ENCODE measurements at places on chromosomes 7 and 10.

- no peak for DNase-seq
Measured at GRCh38 chr10:34739915-34740314, 75.2 kb downstream of the PARD3 start.

DNA sequence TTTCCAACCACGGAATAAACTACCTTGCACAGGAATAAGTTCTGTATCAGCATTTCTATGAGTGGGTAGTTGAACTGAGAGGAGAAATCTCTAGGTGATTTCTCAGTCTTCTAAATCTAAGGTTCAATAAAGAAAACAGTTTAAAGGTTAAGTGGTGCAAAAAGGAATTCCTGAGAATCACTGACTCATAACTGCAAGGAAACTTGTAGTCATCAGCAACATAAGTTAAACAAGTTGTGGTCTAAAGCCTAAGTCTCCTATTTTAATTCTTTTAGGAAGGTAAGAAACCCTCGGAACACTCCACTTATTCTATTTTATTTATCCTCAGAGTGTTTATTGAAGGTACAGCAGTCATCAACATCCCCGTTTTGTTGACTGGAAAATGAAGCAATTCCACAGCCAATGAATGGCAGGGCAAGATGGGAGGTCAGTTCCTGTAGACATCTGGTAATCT, 92.4 kb upstream of the PIK3CG start:
- DNase-seq, result no peak

DNA sequence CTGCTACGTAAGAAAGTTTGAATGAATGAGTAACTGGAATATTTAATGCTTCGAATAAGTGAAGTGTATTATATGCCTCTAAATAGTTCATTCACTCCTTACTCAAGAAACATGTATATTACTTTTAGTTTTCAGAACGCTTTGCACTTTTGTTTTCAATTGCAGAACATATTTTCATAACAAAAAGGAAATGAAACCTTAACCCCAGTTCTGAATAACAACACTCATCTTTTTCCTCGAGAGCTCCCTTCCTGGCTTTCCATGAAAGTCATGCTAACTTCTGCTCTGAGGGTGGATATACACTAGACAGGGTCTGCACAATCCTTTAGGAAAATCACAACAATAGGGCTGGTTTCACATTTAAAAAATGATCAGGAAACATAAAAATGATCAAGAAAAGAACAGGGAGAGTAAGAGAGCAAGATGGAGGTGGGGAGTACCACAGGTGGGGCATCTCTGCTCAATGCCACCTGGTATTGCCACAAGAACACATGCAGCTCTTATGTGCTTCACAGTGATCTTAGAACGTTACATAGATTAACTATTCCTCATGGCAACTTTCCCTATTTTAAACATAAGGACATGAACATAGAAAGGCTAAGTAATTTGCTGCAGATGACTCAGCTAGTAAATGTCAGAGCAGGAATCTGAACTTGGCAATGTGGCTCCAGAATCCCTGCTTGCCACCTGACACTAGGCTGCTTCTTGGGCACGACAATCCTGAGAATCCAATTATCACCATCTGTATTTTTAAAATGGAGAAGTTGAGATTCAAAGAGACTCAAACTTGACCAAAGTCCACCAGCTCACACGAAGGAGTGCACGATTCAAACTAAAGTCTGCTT, 219.5 kb upstream of the AOAH start:
- no peak for DNase-seq

- no peak for DNase-seq
Measured at GRCh38 chr10:112533916-112534315, 86.9 kb downstream of the VTI1A start.

- no peak for DNase-seq
Measured at GRCh38 chr10:76119515-76119914, 688.1 kb downstream of the LRMDA start.

GRCh38 chr7:80781561-80781979, 137.3 kb downstream of the SEMA3C start:
- no peak for DNase-seq

DNA sequence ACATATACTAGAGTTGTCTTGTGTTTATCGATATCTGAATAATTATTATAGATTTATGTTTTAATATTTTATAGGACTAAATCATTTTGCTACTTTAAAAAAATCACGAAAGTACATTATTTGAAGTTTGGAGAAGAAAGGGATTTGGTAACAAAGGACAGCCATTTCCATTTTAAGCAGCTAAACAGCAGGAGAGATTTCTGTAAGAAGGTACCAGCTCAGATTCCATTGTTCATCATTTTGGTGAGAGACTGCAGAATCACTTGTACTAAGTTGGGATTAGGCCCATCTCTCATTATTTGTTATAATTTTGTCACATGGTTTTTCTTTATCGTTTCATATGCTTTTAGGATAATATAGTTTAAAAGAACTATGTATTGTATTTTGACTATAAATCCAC, 46.7 kb downstream of the PALS2 start:
- no peak for DNase-seq

DNA sequence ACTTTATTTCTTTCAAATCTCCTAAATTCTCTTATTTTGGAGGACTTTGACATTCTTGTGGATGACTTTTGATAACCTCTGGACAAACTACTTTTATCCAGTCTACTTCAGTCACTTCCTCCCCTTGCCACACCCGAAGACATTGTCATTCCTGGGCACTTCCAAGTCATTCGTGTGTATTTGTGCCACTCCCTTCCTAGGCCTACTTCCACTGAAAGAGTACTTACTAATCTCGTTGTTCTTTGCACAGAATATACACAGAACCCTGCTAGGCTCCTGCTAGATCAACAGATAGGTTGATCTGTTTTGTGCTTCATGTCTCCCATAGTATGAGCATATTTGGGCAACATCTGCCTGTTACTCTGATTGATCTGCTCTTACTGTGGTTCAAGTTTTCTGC, 355.4 kb downstream of the HGF start:
- DNase-seq, result no peak

DNA sequence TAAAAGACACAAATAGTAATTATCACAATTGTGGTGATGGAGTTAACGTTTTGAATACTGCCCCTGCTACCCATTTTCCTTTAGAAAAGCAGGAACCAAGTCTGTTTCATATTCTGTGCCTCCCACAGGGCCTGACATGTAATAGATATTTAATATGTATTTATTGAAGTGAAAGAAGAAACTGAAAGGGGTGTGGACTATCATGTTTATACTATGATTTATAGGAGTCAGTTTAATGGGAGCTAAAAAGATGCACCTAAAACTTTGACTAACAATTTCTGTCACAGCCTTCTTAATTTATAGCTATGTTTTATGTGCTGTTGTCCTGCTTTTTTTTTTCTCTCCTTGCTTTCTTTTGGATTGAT, 24.1 kb upstream of the BHLHA15 start:
- DNase-seq, result no peak

DNA sequence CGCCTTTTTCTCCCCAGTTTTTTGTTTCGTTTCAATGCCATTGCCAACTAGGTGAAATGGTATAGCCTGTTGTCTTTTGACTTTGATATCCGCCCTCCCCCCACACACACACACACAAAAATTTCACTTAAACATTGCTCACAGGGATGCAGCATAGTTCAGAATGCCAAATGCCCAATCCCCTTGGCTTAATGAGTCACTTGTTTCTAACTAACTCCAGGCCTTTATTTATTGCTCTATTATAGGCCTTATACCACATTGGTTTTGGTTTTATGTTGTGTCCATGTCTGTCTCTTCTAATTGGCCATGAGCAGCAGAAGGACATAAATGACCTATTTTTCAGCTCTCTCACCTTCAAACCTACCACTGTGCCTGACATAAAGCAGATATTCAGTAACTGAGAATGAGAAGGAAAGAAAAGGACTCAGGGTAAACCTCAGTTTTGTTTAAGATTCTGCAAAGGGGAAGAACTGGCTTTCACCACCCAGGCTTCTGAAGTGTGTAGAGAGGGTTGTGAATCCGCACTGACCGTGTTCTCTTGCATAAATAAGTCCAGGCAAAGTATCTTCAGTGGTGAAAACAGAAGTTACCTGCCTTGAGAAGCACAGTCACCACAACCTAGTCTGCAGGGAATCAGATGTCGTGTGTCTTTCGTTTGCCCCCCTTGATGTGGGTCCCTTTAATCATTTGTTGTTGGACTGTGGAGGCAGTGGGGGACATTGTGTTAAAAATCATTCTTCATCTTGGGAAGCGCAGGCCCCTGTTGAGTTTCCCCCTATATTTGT, 139.8 kb downstream of the CELF2 start:
- no peak for DNase-seq

GRCh38 chr10:122577311-122577885, 16.8 kb downstream of the DMBT1 start:
- DNase-seq, result no peak

DNA sequence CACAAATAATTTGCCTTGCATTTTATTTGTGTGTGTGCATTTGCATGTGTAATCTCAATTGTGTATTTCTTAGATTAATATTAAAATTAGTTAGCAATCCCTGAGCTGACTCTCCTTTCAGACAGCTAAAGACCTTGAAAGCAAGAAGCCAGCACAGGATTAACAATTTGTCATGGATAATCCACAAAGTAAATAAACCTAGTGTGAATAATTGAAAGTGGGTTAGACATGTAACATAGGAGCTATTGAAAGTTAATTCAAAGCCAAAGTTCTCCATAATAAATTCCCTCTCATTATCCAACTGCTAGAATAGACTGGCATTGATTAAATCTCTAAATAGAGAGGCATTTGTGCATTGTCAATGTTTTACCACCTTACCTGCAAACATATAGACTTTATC, 326.1 kb downstream of the PLXDC2 start:
- DNase-seq, result no peak

- DNase-seq, result peak; percentile 82
Measured at GRCh38 chr7:151432658-151433521, 7.1 kb downstream of the CRYGN start.

- peak; percentile 84 for DNase-seq
Measured at GRCh38 chr7:44884621-44885393, 523 bp downstream of the PURB start.

DNA sequence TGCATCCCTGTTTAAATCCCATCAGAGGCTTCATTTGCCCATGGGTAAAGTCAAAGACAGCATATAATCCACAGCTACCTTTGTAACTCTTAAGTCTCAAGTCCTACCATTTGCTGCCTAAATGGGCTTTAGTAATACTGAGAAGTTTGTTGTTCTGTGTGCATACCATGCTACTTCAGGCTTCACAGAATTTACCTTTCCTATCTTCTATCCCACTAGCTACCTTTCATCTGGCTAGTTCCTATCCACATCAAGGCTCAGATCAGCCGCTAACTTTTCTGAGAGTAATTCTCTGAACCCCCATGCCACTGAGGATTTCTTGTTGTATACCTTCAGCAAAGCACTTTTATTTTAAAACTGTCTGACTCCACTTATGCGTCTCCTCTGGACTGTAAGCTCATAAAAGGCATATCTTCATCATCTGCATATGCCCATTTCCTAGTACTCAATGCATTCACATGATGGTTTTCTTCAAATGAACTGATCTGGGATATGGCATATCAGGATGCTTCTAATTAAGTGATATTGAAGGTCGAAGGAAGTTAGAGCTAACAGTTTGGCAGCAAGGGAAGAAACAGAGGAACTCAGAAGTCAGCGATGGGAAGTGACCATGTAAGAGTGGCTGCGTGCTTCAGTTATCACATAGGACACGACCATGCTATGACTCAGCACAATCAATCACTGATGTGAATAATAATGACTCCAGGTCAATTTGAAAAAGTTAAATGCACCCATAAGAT, 283.9 kb upstream of the DKK1 start:
- DNase-seq, result no peak

DNA sequence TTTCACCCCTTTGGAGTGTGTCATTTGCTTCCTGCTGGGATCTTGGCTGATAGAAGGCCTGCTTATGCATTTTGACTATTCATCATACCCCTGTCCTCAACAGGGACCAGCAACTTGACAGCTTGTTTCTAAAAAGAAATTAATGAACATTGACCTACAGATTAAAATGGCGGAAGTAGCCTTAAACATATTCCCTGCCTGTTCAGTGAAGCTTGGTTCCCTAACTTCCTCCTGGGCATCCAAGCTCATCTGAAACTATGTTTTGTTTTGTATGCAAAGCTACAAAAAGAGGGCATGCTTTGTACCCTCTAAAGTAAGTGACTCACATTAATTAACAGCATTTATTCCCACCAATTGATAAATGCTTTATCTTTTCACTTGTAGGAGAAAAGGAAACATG, 26.8 kb upstream of the CDK14 start:
- no peak for DNase-seq

GRCh38 chr10:33483124-33483815, 148.8 kb upstream of the NRP1 start:
- no peak for DNase-seq

DNA sequence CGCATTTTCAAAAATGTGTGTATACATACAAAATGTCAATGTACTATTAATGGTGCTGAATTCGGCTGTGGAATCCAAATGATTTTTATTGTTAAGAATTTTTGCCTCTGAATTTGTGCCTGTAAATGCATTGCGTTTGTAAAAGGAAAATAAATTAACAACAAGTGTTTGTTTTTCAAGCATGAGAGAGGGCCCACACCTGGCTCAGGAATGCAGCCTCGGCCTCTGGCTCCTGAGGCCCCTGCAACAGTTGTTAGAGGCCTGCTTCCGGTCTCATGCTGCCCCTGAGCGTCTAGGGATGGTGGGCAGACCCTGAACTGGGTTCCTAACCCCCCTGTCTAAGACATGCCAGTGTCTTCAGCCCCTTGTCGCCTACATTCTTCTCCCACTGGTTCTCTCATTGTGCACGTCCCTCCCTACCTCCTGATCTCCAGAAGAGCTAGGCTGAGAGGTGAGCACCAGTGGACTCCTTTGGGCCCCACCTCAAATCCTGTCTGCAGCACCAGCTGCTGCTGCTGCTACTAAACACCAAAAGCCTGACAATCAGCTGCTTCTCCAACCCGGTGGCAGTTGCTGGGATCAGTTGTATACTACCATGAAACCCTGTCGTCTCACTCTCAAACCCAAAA, 1.9 kb upstream of the BTBD16 start:
- no peak for DNase-seq

DNA sequence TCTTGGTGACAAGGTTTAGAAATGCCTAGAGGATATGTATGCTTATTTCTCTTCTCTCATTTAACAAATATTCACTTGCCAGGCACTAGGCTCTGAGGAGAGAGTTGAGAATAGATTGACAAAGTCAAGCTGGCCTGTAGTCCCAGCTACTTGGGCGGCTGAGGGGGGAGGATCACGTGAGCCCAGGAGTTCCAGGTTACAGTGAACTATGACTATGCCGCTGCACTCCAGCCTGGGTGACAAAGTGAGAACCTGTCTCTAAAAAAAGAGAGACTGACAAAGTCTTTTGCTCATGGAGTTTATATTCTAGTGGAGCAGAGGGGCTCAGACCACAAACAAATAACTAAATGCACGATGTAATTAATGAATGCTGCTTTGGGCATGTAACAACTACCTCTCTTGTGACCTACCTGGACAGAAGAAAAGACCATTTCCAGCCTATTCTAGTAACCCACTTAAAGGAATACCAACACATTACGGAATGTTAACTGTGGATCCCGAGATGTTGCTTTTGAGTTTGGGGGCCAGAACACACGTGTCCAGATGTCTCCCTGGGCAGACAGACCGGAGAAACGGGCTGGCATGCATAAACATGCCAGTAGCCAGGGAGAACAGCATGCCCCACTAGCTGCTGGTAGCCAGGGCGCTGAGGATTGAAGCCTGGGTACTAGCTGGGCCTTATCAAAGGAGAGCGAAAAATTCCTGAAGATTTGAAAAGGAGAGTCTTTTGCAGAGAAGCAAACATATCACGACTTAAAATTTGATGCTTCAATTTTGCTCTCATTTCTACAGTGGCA, 2.6 kb upstream of the BMPR1A start:
- no peak for DNase-seq

- no peak for DNase-seq
Measured at GRCh38 chr10:86768412-86769062, 12.1 kb downstream of the BMPR1A start.

- peak; percentile 70 for DNase-seq
Measured at GRCh38 chr7:151251689-151252560, 3.4 kb upstream of the SMARCD3 start.
